ENCODE measurements at places on chromosomes 1 and 21.

GRCh38 chr1:7921796-7922195, 18.8 kb downstream of the TNFRSF9 start:
- no peak for DNase-seq

- no peak for DNase-seq
These were observed 648.4 kb downstream of the PLA2G4A start for GRCh38 chr1:187477103-187477502.

DNA sequence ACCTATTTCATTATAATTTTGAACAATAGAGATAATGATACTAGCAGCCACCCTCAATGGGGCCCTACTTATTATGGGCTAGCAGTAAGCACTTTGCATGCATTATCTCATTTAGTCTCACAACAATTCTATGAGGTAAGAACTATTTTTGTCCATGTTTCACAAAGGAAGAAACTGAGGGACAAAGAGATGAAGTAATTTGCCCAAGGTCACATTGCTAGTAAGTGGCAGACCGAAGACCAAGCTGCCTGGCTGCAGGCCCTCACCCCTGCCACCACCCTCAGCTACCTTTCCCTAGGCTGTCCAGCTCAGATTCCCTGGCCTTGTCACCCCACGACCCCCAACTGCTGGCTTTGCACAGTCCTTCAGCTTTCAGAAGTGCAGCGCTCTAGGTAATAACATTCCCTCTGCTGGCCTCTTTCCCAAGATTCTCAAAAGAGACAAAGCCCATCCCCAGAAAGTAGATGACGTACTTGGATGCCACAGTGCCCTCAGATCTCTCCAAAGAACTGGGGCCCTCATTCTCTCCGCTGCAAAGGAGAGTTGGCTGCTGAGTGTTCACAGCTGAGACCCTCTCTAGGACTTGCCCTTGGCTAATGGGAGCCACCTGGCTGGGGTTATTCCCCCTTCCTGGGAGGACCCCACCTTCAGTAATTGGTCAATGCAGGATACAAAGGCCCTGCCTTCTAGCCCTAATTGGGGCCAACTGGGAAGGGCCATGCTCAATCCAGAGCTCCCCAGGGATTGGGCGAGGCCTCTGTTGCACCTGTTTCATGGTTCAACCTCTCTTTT, 39.5 kb downstream of the IRF2BP2 start:
- DNase-seq, result no peak

DNA sequence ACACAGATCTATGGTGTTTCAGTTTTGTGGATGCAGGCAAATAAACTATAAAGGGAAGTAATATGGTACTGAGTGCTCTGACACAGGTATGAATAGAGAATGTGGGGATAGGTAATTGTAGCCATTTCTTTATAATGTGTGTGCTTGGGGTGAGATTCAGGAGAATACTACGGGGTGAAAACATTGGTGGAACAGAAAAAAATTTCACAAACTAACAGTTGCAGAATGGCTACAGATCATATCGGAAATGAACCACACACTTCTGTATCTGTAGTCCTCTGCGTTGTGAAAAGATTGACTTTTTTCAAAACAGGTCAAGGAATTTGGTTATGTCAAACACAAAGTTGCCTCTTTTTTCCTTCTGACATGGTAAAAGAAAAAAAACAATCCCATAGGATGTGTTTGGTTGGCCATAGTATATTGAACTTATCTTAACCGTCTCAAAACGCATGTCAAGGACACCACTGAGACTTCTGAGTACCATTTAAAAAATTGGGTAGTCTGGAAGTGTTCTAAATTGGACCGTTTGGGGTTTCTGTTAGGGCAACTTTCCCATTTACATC, 1.1 kb upstream of the CDC73 start:
- no peak for DNase-seq

GRCh38 chr1:73839922-73840321, 358.1 kb downstream of the LRRIQ3 start:
- DNase-seq, result peak; percentile 14

DNA sequence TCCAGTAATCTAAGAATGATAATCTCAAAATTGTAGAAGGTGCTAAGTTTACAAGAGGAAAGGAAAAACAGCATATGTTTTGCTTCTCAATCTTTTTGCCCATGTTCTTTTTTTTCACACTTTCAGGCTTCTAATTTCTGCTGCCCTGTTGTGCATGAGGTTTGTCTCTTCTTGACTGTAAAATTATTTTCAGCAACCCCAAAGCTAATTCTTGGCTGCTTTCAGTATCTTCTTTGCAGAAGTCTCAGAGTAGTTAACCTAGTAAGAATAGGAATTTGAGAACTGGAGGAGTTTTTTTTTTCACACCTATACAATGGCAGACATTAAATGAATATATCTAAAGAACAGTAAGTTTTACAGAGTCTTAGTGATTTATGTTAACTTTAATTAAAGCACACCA, 26.4 kb downstream of the DENND2D start:
- no peak for DNase-seq

- peak; percentile 34 for DNase-seq
These were observed 5.5 kb upstream of the ANKRD35 start for GRCh38 chr1:145891143-145891542.
